Heart left ventricle (tissue), 16 donors: ENCODE measurements at places on chromosomes 6 and 20. TPM values are rescaled to one million over a fixed set of nuclear protein-coding genes. Genes with fewer than 3 reads are reported as not detected.

EYS gene
- not detected for polyA plus RNA-seq

RAET1E gene
- polyA plus RNA-seq: not detected

CST2 gene
- polyA plus RNA-seq: not detected

TMEM14C gene
- polyA plus RNA-seq: 179 TPM

OR2H2 gene
- polyA plus RNA-seq: not detected

HLA-DQA2 gene
- polyA plus RNA-seq: not detected

TRAPPC3L gene
- polyA plus RNA-seq: not detected

NCOA6 gene
- polyA plus RNA-seq: 22.7 TPM

FOXF2 gene
- 0.15 TPM for polyA plus RNA-seq

TP53TG5 gene
- polyA plus RNA-seq: 1.5 TPM

TRIM38 gene
- 1.5 TPM for polyA plus RNA-seq

ERGIC3 gene
- polyA plus RNA-seq: 120 TPM

SGK2 gene
- polyA plus RNA-seq: 0.72 TPM

PTCRA gene
- not detected for polyA plus RNA-seq

ULBP3 gene
- polyA plus RNA-seq: not detected

EPHA7 gene
- polyA plus RNA-seq: 1.3 TPM

OPRL1 gene
- polyA plus RNA-seq: 0.27 TPM

ANKEF1 gene
- 0.82 TPM for polyA plus RNA-seq

ADGB gene
- not detected for polyA plus RNA-seq

PTGIS gene
- 7.3 TPM for polyA plus RNA-seq

ZMYND8 gene
- polyA plus RNA-seq: 11.3 TPM

LST1 gene
- polyA plus RNA-seq: 2.3 TPM

HSPA1L gene
- 0.95 TPM for polyA plus RNA-seq

CPNE5 gene
- 12.1 TPM for polyA plus RNA-seq

THEMIS gene
- 0.01 TPM for polyA plus RNA-seq

GABRR1 gene
- not detected for polyA plus RNA-seq

EYA2 gene
- 0.30 TPM for polyA plus RNA-seq

OXT gene
- not detected for polyA plus RNA-seq

ADGRF5 gene
- 24.5 TPM for polyA plus RNA-seq

LY6G6C gene
- polyA plus RNA-seq: not detected

EPPIN gene
- not detected for polyA plus RNA-seq

CRISP3 gene
- not detected for polyA plus RNA-seq

KHDC1L gene
- polyA plus RNA-seq: not detected

RIN2 gene
- polyA plus RNA-seq: 15.7 TPM

LTB gene
- 0.72 TPM for polyA plus RNA-seq

TENT5A gene
- polyA plus RNA-seq: 28.7 TPM

HLA-DMA gene
- polyA plus RNA-seq: 8.0 TPM

PHACTR3 gene
- polyA plus RNA-seq: 0.19 TPM

ZBTB46 gene
- 8.2 TPM for polyA plus RNA-seq

DDX43 gene
- 0.08 TPM for polyA plus RNA-seq

CENPW gene
- polyA plus RNA-seq: 0.57 TPM

GPRC6A gene
- polyA plus RNA-seq: not detected

GRM1 gene
- 0.62 TPM for polyA plus RNA-seq

RGS19 gene
- polyA plus RNA-seq: 3.7 TPM

GRM4 gene
- not detected for polyA plus RNA-seq

NKAPL gene
- 5.8 TPM for polyA plus RNA-seq

CALHM4 gene
- polyA plus RNA-seq: 0.10 TPM

SMLR1 gene
- polyA plus RNA-seq: not detected

MOG gene
- polyA plus RNA-seq: 2.9 TPM

FAM217A gene
- polyA plus RNA-seq: not detected

LY6G5C gene
- 1.4 TPM for polyA plus RNA-seq

SLC17A3 gene
- not detected for polyA plus RNA-seq

LTA gene
- polyA plus RNA-seq: not detected

PNLDC1 gene
- not detected for polyA plus RNA-seq

NAA20 gene
- 108 TPM for polyA plus RNA-seq

PIM1 gene
- polyA plus RNA-seq: 8.2 TPM

PPP1R14C gene
- polyA plus RNA-seq: 64.6 TPM

CARMIL1 gene
- polyA plus RNA-seq: 5.1 TPM

ULBP1 gene
- polyA plus RNA-seq: 0.11 TPM
